ENCODE measurements at places on chromosomes 2 and 18. TPM values are rescaled to one million over a fixed set of nuclear protein-coding genes. Genes with fewer than 3 reads are reported as not detected.

B3GNT7 gene
- 89.4 TPM for total RNA-seq

DNA sequence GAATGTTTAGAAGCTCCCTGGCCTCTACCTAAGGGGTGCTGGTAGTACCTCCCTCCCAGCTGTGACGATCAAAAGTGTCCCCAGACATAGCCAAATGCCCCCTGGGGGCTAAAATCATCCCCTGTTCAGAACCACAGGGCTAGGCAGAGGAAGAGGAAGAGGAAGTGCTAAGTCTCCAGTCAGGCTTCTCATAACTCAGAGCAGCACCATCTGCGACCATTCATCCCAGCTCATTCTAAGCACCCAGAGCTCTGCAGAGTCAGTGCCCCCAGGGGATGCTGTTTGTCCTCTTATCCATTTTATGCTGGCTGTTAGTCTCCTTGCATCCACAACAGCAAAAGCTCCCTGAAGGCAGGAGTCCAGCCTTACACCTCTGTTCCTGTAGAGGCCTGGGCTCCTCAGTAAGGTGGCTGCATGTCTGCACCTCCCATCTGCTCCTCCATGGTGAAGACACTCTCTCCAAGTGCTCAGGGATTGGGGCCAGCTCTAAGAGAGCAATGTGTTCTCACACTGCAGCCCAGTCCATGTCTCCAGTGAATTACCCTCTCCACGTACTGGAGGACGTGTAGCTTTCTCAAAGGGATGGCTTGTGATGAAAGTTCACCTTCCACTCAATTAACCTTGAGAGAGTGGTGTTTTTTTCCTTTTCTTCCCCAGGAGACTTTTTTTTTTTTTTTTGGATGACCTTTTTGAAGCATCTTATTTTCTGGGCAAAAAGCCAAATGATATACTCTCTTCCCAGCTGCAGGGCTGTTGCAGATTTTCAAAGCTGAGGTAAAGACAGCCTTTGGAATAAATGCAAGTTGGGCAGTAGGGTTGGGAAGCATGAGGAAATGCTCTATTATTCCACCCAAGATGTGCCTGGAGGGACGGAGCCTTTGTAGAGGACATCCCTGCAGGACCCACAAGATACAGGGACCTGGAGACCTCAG lies 158.9 kb upstream of the SLC14A2 start:
- no peak overlapping the region for H3K4me3 ChIP-seq
- H3K4me1 ChIP-seq, result no peaks in the 10 kb centered on the region
- no peaks in the 10 kb centered on the region for H3K27me3 ChIP-seq
- H3K27ac ChIP-seq, result no peak overlapping the region
- DNase-seq, result no peak

GRCh38 chr18:74916773-74917393 lies 292.1 kb downstream of the PTGR3 start:
- no peaks in the 10 kb centered on the region for H3K27me3 ChIP-seq
- no peak overlapping the region for H3K4me3 ChIP-seq
- no peaks in the 10 kb centered on the region for H3K36me3 ChIP-seq

RAD51AP2 gene
- not detected for total RNA-seq

All from GM23338 (cell line).